ENCODE measurements at places on chromosomes 4 and X. TPM values are rescaled to one million over a fixed set of nuclear protein-coding genes. Genes with fewer than 3 reads are reported as not detected.

- DNase-seq, result no peak
Observed at GRCh38 chr4:176358083-176358469, 38.3 kb downstream of the SPCS3 start.

DNA sequence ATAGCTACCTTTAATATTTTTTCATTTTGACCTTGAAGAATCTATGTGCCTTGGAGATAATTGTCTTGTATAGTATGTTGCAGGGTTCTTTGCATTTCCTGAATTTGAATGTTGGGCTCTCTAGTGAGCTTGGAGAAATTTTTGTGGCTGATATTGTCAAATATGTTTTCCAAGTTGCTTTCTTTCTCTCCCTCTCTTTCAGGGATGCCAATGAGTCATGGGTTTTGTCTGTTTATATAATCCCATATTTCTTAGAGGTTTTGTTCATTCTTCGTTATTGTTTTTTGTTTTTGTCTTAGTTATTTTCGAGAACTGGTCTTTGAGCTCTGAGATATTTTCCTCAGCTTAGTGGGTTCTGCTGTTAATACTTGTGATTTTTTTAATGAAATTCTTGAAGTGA is 20.7 kb downstream of the RAB40AL start:
- DNase-seq, result no peak

- DNase-seq, result no peak
Observed at GRCh38 chrX:110713666-110714065, 82.0 kb downstream of the CHRDL1 start.

- DNase-seq, result no peak
Observed at GRCh38 chrX:133583825-133584224, 168.5 kb upstream of the GPC4 start.

- DNase-seq, result no peak
Observed at GRCh38 chr4:99612281-99612680, 37.7 kb downstream of the MTTP start.

DNA sequence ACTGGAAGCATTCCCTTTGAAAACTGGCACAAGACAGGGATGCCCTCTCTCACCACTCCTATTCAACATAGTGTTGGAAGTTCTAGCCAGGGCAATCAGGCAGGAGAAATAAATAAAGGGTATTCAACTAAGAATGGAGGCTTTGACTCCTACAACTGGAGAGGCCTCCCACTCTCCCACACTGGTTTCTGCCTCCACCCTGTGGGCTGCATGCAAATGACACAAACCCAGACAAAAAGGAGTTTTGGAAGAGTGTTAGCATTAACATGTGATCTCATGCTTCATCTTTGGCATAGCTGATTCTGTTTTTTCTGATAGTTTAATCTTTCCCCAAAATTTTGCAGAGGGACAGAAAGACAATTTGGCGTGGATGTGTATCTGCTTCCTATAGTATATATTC is 80.8 kb upstream of the IQCM start:
- DNase-seq, result no peak

GRCh38 chr4:78065508-78066192 is 8.5 kb downstream of the FRAS1 start:
- no peak for DNase-seq

DNA sequence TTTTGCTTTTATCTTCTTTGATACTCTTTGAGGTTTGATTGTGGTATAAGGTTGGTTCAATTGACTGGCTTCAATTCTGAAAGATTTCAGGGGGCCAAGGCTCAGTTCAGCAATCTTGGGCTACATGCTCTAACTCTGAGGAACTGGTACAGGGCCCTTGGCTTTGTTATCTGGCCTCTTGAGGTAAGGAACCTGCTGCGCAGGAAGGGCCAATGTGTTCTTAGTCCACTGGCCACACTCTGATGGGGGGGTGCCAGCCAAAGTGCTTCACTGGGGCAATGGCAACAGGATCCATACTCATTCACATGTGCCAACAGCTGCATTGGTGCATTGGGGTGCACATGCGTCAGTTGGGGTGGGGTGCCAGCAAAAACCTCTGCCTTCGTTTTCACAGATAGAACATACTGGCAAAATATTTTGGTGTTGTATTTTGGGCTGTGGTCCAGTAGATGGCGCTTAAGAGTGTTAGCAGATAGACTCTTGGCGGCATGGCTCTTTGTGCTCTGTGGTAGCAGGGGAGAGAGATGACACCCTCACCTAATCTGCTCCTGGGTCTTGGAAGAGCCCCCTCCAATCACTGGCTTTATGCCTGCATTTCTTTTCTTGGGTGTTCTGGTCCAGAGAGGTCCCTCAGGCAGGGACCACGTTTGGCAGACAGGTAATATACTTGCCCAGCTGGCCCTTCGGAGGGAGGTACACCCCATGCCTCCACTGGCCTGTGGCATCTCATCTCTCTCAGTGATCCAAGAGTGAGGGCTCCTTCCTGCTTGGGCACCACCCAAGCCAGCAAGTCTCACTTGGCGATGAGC is 42.9 kb downstream of the NDST3 start:
- no peak for DNase-seq

DNA sequence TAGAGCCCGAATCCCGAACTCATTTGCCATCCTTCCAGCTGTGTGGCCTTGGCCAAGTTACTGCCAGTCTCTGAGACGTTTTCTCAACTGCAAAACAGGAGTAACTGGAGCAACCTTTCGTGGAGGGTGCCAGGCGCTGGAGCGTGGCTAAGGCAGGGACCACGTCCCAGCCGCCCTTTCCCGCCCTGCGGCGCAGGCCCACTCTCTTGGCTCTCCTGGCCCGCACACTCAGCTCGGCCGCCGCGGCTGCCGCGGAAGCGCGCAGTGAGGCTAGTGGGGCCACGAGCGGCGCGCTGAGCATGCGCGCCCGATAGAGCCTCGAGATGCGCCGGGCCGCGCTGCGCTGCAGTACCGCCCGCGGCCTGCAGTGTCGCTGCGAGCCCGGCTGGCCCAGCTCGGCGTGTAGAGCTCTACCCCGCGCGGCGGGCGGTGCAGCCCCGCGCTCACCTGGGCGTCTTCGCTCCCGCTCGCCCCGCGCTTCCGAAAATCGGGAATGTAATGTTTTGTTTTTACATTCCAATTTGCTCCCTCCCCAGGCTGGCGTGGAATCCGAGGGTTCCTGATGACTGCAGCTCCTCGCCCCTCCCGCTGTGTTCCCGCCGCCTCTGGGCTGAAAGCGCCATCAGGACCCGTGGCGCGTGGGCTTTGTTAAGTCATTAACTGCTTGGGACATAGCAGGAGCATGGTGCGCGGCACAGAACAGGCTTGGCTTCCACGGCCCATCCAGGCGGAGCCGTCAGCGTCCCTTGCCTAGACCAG is 4.0 kb upstream of the ZNF518B start:
- no peak for DNase-seq

GRCh38 chrX:15617111-15617510 is 16.4 kb upstream of the ACE2 start:
- no peak for DNase-seq

IL1RAPL1 gene
- polyA plus RNA-seq, result 1.4 TPM

MED14 gene
- polyA plus RNA-seq, result 21.4 TPM

SOD3 gene
- polyA plus RNA-seq, result 247 TPM

H2BW2 gene
- not detected for polyA plus RNA-seq

CXorf65 gene
- not detected for polyA plus RNA-seq

Measured in urinary bladder (tissue), 4 donors.